Stimulated activated CD8-positive, alpha-beta memory T cell treated with anti-CD3 and anti-CD28 coated beads, Interleukin-4, amount 100 ng/mL, for 1 hour (primary cell): ENCODE measurements at places on chromosomes 3 and 15.

GRCh38 chr3:50168388-50168787 lies 13.3 kb downstream of the SEMA3F start:
- no peak for DNase-seq

DNA sequence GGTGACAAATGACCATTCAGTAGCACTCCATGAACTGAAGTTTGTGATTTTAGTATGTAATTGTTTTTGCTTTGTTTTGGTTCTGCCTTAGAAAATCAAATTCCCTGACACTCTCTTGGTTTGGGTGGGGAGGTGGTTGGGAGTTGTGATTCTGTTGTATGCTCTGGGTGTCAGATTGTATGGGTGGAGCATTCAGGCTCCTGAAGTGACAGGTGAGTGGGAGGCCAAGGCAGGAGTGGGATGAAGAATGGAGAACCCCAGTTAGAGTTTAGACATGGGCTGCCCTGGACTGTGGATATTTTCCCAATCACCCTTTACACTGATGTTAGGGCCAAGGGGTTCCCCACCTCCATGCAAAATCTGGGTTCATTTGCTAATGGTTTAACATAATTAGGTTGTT lies 83.6 kb downstream of the ARPP21 start:
- no peak for DNase-seq

DNA sequence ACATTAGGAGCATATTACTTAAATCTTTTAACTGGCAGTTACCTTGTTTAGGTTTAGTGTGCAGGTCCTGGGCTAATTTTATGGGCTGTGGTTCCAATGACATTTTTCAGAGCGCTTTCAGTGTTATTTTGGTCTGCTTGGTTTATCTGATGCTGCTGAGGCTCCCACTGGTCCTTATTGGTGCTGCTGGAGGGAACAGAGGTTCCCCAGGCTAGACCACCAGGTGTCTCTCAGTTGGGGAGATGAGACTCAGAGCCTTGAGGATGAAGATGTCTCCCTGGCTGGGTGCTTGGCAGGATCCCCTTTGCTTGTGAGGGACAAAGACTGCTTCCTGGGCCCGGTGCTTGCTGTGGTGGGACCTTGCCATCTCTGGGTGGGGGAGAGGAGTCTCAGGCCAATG lies 28.3 kb upstream of the TASOR start:
- DNase-seq: no peak

DNA sequence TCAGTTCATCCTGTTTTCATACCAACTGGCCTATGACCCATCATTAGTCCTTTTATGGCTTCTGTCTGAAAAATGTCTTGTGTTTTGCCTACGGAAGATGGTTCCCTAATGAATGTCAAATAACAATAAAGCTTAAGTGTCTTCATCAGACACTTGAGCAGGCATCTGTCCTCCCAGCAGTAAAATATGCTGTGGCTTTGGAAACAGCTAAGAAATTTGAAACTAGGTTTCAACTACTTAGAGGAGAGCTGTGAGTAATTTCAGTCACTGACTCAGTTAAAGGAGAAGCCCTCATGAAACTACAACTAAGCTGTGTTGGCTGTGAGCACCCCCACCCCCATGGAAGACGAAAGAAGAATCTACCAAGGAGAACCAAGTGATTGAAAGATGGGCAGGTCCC lies 409.4 kb upstream of the PPP2R3A start:
- no peak for DNase-seq

DNA sequence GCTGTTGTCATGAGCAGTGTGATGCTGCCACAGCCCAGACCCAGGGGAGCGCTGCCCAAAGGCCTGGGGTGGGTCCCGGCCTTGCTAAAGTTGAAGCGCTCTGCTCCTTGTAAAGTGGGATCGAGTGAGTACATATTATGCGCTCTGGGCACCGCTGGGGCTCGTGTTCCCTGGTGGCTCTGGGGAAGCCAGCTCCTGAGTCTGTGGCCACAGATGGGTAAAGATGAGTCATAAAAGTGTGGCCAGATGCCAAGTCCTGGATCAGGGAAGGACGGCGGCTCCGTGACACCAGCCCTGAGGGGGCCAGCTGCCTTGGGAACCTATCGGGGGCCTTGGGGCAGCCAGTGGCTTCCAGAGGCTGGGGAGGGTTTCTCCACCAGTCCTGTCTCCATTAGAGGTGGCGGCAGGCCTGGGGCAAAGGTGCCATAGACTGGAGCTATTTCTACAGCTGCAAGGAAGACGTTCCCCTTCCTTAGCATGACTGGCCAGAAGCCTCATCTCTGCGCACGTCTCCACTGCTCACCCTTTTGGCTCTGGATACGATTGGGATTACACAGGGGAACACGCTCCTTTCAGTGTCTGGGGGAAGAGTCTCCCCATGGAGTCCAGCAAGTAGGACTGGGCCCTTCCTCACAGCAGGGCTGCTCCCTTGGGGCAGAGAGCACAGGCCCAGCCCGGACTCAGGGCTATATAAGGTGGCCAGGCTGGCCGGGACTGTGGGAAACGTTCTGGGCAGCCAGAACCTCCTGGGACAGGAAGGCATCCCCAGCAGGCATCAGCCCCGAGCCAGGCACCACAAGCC lies 1.2 kb upstream of the ITIH4 start:
- no peak for DNase-seq

DNA sequence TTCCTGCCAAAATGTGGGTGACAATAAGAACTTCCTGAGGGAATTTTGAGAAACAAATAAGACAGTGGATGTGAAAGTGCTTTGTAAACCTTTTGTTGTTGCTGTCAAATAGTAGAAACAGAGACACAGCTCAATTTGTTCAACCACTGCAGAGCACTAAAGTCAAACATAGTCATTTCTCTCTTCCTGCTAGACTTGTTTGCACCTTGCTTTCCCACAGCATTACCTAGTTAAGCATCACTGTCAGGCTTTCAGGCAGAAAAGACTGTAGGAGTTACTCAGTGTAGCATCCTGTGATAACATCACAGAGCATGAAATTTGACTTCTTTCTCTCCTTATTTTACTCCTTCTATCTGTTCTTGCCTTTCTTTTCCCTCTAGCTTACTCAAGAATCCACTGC lies 27.1 kb downstream of the SLC12A1 start:
- no peak for DNase-seq

DNA sequence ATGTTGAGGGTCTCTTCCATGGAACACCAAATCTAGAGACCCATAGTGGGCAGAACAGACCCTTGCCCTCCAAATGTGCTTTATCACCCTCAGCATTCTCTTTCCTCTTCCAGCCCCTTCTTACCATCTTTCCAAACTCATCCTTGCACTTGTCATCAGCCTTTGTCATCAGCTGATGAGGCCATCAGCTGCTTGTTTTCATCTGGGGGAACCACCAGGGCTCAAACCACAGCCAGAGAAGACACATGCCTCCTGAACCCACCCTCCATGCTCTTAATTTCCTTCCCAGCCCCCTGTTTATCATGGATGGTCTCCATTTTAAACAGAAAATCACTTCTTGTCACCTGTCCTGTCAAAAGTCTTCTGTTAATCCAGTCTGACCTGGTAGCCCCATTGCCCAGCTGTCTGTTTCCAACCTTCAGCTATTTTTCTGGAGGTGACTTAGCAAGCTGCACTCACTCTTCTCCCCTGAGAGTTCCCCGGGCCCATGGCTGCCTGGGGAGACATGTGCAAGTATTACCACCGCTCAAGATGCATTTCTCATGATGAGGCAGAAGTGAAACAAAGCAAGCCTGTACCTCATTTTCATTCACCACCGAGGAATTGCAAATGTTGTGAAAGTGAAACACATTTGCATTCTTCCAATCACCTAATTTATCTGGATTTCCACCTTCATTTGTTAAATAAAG lies 14.7 kb upstream of the SYNM start:
- no peak for DNase-seq

DNA sequence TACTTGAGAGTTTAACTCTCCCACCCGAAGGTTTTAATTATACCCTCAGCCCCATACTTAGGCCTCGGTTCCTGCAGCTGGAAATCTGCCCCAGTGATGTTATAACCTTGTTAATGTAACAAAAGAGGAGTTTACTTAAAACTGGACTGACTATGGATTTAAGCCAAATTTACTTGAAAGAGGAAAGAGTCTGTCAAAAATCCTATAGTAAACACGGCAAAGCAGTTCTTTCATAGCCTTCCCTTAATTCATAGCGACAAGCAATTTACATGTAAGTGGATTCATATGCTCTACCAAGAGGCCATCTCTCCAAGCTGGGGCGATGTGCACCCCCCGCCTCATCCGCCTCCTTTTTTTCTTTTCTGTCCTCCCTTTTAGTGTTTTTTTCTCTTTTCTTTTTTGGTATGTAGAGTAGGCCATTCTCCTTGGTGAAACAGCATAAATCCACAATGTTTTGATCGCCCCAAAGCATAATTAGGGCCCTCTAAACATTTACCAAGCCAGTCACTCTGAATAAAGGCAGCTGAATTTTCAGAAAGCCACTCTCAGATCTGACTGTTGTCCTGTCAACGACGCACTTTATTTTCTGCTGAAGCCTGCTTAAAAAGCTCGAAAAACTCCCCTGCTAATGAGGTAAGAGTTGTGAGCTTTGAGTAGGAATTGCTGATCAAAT lies 373.1 kb upstream of the WNT5A start:
- DNase-seq: no peak

GRCh38 chr3:174266476-174266875 lies 592.7 kb upstream of the NAALADL2 start:
- DNase-seq: no peak

- no peak for DNase-seq
Measured at GRCh38 chr3:62676689-62677271, 198.4 kb downstream of the CADPS start.

DNA sequence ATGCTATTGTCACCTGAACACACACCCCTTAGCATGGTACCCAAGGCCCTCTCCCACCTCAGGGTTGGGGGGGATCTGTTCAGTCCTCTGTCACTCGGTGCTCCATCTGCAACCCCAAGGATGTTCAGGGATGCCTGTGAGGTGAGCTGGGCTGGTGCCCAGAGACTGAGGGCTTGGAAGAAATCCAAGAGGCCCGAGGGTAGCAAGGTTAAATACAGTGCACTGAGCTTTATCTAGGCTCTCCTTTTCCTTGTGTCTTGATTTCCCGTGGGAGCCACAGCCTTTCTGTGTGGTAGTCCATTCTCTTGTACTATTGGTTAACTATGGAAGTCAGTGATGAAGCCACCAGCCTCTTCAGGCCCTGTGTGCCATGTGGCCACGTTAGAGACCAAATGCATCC lies 18.7 kb upstream of the WNT5A start:
- DNase-seq: no peak

DNA sequence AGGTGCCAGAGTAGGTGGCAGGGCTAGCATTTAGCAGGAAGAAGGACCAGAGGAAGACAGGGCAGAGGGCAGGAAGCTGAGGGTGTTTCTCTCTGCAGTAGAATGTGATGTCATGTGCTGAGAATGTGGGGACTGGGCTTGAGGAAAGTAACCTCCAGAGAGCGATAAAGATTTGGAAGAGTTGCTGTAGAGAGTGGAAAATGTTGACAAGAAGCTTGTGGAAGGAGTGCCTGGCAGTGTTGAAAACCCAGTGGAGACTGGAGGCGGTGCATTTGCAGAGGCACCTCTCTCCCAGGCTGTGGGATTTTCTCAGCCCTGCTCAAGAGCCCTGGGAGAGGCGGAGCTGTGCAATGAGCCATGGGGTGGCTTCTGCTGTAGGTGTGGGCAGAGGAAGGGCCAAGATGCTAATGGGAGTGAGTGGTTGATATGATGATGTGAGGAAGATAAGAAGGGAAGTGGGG lies 54.8 kb downstream of the MESD start:
- no peak for DNase-seq

DNA sequence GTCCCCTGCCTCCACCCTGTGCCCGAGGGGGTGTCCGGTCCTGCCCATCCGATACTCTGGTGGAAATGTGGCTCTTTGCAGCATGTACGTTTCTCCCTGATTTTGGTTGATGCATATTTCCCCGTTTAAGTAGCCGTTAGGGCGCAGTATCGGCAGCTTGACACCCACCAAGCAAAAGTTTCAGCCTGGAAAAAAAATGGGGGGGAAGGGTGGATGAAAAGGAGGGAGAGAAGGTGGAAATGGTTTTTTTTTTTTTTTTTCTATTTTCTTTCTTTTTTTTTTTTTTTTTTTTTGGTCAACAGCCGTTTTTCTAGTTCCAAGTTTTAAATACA lies 1.3 kb downstream of the RAP2B start:
- DNase-seq: no peak

GRCh38 chr3:100086401-100086800 lies 27.9 kb downstream of the FILIP1L start:
- no peak for DNase-seq

DNA sequence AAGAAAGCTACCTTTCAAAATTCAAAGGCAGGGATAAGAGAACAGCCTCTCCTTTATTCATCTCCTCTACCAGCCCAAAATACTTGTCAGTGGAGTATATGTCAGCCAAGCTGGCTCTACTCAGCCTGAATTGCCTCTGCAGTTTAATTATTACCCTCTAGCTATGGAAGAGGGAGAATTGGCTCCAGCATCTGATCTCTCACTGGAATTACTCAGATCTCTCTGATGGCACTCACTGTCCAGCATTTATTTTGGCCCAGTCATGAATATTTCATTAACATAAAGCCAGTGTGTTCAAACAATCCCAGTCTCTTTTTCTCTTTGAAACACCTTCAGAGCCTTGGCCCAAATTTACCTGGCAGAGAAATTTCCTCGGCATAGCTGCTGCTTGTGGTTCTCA lies 58.6 kb upstream of the TMEM108 start:
- no peak for DNase-seq

DNA sequence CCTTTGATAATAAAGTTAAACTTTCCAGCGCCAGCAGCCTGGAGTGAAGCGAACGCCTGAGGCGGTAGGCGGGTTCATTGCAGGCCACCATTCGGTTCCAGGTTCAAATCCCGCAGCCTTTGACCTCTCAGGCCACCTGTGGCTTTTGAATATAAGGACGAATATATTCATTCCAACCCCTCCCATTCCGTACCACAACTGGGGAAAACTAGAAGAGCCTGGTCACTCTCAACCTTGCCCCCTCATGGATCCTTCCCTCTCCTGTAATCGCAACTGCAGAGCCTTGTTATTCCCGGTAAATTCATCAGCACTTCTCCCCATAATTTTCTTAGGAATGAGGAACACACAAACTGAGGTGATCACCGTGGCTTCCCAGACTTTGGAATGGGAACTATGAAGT lies 35.2 kb downstream of the ZIC4 start:
- DNase-seq: no peak

- DNase-seq: no peak
Measured at GRCh38 chr3:10273702-10274305, 18.9 kb downstream of the GHRL start.

GRCh38 chr15:86236356-86237110 lies 156.9 kb downstream of the AGBL1 start:
- DNase-seq: no peak

DNA sequence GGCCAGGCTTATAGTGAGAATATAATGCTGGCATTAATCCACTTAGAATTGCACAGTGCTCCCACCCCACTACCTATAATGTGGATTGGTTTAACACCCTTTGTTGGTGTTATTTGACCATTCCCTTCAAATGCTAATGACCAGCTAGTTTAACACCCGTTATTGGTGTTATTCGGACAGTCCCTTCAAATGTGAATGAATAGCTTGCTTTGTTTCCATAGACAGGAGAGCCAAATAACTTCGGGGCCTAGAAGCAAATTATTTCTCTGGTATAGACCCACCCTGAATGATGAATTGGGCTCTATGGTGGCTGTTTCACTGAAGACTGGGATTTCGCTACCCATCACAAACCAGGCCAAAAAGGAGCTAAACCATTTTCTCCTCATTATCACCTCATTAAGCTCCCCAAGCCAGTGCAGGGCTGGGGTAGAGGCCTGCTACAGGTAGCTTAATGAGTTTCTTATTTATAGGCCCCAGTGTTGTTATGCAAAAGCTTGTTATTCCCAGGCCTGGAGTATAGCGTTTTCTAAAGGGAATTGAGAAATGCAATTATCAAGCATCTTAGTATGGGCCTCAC lies 494.1 kb upstream of the DPH6 start:
- DNase-seq: no peak

- no peak for DNase-seq
Measured at GRCh38 chr3:114231616-114232015, 5.8 kb downstream of the ZNF80 start.
